Endothelial cell of umbilical vein (primary cell): ENCODE measurements at places on chromosomes 3 and 15. TPM values are rescaled to one million over a fixed set of nuclear protein-coding genes. Genes with fewer than 3 reads are reported as not detected.

GRCh38 chr3:162170581-162170980 lies 674.0 kb downstream of the OTOL1 start:
- no peak for DNase-seq

GRCh38 chr3:144754076-144754783 lies 782.6 kb downstream of the DIPK2A start:
- DNase-seq, result no peak

DNA sequence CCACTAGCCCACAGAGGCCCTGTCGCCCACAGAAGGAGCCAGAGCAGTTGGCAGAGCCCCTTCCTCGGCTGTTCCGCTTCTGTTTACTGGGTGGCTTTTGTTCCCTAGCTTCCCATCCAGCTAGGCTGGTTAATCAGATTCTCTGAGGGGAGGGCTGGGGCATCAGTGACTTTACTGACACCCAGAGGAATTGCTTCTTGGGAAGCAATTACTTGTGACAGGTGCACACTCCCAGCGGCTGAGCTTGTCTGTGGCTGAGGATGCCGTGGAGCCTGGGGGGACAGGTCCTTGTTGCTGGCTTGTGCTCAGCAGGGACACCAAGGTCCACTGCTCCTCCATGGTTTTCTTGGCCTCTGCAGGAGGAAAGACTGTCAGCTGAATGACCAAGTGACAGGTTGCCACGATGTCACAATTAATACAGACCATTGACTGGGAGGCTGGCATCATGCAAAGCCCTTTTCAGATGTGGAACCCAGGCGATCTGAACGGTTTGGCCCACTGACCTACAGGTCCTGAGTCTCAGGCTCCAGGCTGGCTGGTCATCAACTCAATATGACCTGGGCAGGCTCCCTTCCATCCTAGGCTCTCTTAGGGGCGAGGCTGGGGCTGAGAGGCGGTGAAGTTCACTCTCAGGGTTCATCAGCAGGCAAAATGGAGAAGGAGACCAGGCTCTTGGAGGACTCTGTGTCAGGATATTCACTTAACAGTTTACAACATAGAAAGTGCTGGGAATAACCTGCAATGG lies 31.8 kb upstream of the SFMBT1 start:
- no peak for DNase-seq

DNA sequence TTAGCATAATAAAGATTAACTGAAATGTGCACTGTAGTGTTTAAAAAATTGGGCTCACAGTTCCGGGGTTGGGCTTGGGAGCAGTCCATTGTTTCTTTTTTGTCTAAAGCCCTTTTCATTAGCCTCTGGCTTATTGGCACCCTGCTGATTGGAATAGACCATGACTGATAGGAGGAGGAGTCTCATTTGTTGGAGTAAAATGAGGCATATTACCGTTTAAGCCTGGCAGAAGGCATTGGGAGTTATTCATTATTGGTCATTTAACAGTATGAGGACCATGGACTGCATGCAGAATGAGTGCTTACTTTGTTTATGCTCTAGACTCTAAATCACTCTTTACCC lies 139.0 kb upstream of the CGNL1 start:
- DNase-seq, result no peak

DNA sequence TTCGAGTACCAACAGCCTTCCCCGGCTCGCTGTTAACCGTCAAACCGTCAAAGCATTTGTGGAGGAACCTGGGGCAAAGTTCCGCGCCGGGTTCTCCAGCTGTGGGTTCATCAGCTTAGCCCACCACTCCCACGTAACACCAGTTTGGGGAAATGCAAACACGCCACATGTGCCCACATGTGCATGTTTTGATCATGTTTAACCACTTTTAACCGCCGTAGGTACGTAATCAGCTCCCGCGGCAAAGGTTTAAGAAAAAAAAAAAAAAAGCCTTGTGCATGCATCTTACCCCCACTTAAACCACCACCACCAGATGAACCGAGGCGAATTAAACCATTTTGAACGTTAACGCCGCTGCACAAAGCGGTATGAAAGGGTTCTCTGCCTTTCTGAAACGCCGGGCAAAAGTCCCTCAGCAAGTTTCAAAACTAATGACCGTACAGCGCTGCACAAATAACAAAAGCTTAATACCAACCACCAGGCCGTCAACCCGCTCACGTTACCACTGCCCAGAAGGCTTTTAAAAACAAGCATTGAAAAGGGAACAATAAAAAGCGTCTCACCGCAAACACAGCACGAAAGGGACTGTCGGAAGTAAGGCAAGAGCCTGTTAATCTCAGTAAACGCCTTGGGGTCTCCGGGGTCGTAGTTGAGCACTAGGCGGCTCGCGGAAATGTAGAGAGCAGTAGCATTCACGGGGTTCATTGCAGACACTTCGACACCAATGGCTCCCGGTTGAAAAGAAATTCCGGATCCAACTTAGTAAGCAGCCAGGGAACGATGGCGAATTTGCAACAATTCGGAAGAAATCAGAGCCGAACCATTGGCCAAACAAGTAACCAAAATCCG lies 1.5 kb downstream of the MSL2 start:
- peak; percentile 49 for DNase-seq

GRCh38 chr3:183306798-183307671 lies 54.0 kb downstream of the B3GNT5 start:
- no peak for DNase-seq

DNA sequence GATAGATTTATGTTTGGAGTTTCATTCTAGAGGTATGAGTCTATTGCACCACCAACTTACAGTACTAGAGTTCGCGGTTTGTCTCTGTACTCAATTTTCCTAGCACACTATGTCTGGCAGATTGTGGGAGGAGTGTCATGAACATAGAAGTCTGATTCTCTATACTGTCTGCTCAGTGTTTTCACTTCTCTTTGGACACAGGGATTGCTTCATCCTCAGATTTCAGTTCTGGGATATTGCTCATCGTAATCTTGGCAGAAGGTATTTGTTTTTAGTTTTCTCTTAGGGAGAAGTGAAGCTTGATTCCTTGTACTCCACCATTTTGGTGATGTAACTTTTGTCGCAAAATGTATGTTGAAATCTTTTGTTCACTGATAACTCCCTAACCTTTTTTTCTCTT lies 27.8 kb upstream of the AZI2 start:
- no peak for DNase-seq

GRCh38 chr3:31102196-31102879 lies 207.9 kb upstream of the GADL1 start:
- no peak for DNase-seq

DNA sequence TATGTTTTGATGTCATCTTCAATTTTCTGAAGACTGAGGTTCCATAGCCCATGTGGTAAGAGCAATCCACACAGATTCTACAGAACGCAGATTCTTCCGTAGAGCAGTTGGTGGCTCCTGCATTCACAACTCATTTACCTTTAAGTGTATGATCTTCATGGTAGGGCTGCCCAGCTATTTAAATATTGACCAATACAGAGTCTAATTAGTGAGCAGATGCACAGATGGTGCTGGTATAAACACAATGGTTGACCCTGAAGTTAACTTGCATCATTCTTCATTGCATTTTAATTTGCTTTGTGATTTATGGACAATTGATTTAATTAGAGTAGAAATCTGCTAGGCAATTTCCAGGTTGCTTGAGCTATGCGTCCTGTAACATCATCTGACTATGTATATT lies 269.2 kb downstream of the SQOR start:
- no peak for DNase-seq

- DNase-seq, result no peak
Measured at GRCh38 chr3:123909785-123910184, 25.7 kb upstream of the MYLK start.

DNA sequence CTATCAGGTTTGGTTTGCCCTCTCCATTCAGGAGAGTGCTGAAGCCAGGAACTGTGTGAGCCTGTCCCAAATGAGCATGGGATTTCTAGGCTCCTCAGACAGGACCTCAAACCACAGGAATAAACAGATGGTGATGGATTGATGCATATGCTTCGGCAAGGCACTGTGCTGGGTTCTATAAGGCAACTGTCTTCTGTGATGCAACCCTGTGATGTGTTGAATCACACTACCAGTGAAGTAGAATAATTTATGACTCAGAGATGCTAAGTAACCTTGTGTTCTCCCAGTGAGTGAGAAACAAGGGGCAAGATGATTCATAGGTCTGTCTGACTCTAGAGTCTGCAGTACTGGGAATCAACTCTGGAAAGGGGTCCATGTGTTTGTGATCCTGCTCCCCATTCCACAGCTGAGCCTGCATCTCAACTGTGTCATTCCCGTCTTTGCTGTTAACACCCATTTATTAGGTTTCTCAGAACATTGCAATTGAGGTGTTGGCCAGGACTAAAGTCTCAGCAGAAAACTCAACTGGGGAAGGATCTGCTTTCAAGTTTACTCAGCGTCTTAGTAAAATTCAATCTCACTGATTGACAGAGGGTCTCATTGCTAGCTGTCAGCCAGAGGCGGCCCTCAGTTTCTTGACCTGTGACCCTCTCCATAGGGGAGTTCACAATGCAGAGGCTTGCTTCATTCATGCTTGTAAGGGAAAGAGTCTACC lies 510.1 kb upstream of the CFAP20DC start:
- DNase-seq, result no peak

GRCh38 chr3:72604328-72604727 lies 243.9 kb downstream of the SHQ1 start:
- no peak for DNase-seq

- DNase-seq, result no peak
Measured at GRCh38 chr15:34284937-34285336, 52.6 kb downstream of the SLC12A6 start.

DNA sequence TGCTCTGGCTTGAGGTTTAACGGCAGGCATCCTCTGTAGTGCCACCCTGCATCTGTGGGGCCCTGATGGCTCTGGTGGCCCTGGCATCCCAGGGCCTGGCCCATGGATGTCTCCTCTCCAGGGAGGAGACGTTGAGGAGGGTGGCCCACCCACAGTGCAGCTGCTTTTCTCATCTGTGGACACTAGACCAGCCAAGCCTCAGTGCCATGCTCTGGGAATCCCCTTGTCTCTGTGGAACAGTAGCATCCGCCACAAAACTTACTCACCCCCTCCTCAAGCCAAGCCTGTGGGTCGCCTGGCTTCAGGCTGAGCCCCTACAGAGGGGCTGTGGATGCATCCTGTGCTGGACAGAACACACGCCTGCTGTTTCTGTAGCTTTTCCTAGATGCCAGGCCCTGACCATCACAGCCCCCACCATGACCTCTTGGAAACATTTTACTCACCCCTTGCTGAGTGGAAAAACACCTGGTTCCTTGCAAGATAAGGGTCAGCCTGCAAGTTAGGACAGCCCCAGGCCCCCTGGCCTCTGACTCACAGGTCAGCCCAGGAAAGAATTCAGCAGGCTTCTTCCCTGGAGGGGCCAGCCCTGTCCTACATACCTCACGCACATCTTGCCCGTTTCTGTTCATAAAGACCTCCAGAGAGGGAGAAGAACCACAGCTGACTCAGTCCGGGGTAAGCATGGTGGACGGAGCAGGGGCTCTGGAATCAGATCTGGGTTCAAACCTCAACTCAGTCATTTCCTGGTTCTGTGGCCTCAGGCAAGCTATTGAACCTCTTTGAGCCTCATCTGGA lies 19.0 kb downstream of the PAK6 start:
- no peak for DNase-seq

GRCh38 chr3:175585898-175586297 lies 726.8 kb downstream of the NAALADL2 start:
- peak; percentile 19 for DNase-seq

- DNase-seq, result no peak
Measured at GRCh38 chr3:46865031-46865507, 1.8 kb upstream of the MYL3 start.

DNA sequence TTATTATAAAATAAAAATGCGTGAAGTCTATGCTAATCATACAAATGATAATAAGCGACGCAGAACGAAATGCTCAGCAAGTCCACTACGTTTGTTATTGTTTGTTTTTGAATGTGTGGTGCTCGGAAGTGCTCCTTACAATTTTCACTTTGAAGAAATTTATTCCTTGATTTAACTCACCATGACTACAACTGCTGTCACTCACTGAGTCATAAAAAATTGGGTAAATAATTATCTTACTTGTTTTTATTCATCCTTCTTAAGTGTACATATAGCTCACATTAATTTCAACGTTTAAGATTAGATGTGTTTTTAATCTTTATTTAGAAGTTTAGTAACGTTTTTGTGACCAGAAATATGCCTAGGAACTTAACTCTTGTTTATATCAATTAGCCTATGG lies 66.7 kb upstream of the NANOGP8 start:
- DNase-seq, result no peak

DNA sequence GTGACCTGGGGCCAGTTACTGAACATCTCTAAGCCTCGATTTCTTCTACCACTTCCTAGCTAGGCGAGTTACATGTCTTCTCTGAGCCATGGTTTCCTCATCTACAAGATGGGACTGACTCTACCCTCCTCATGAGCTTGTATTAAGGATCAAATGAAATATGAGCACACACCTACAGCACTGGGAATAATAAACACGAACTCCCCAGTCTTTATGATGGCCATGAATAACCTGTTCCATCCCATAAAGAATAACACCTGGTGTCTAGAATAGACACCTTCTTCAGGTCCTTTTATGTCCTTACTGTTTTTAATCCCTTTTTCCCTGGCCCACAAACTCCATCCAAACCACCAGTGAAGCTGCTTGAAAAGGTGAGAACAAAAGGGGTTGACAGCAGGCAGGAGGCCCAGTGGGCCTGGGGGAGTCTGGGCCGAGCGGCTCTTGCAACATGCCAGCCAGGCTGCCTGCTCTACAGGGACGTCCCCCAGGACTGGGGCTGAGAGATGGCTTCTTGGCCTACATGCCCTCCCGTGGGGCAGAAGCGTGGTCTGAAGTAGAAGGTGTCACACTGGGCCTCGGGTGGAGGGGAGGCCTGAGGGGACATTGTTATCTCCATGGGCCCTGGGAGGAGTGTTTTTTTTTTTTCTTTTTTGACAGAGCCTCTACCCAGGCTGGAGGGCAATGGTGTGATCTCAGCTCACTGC lies 178.2 kb downstream of the RAB11A start:
- no peak for DNase-seq

DNA sequence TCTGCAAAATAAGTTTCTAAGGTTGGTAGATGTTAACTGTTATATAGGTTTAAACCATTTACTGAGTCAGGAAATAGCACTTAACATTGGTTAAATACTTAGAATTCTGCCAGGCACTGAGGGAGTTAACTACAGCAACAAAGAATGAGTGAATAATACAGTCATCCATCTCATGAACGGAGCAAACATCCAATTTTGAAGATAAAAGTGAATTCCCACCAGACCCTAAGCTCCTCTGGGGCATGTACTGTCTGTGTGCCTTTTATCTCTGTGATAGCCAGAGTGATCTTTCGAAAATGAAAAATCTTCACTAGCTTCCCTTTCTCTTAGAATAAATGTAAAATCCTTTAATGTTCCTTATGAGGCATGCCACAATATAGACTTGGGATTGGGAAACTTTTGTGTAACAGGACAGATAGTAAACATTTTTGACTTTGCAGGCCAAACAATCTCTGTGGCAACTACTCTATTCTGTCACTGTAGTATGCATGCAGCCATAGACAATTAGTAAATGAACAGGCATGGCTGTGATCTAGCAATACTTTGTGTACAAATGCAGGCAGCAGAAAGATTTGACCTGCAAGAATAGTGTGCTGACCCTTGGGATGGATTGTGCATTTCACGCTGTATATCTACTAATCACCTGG lies 294.5 kb upstream of the LMCD1 start:
- DNase-seq, result no peak

GRCh38 chr3:128667641-128668040 lies 17.0 kb upstream of the RPN1 start:
- DNase-seq, result no peak

GRCh38 chr15:63004211-63004610 lies 38.3 kb upstream of the TPM1 start:
- no peak for DNase-seq

GUCA1C gene
- not detected in 2 replicates for total RNA-seq

DGKG gene
- not detected in 2 replicates for total RNA-seq

THPO gene
- not detected in 2 replicates for total RNA-seq

SLITRK3 gene
- not detected in 2 replicates for total RNA-seq

TNK2 gene
- 71.6 and 77.0 TPM in 2 replicates for total RNA-seq

CIAO2A gene
- 55.3 and 59.2 TPM in 2 replicates for total RNA-seq

LRRC2 gene
- total RNA-seq, result 0.39 and 0.73 TPM in 2 replicates

EPHB1 gene
- 2.5 and 5.2 TPM in 2 replicates for total RNA-seq
